ENCODE measurements at places on chromosomes 13 and 19. TPM values are rescaled to one million over a fixed set of nuclear protein-coding genes. Genes with fewer than 3 reads are reported as not detected.

- no peak for DNase-seq
Observed at GRCh38 chr13:113802761-113803160, 43.7 kb downstream of the TMEM255B start.

DNA sequence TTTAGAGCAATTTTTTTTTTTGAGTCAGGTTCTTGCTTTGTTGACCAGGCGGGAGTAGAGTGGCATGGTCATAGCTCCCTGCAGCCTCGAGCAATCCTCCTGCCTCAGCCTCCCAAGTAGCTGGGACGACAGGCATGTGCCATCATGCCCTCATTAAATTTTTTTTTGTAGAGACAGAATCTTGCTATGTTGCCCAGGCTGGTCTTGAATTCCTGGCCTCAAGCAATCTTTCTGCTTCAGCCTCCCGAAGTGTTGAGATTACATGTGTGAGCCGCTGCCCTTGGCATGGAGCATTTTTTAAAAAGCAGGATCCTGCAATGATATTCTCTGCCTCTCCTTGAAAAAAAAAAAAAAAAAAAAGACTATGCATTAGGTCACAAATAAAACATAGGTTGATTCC lies 5.9 kb downstream of the GPR32 start:
- no peak for DNase-seq

DNA sequence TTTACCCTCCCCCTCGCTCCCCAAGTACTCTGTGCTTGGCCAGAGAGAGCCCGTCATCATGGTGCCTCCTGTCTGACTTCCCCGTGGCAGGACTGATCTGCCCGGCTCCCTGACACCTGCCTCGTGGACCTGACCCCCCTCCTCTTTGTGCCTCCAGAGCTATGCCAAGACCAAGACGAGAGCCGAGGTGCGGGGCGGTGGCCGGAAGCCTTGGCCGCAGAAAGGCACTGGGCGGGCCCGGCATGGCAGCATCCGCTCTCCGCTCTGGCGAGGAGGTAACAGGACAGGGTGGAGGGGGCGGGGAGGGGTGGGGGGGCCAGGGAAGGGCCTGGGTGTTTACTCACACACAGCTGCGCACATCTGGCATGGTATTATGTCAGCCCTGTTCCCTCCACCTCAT lies 4.5 kb downstream of the MRPL4 start:
- no peak for DNase-seq

- no peak for DNase-seq
Observed at GRCh38 chr19:7368456-7368855, 19.7 kb downstream of the ARHGEF18 start.

Gene RNF225
- 0.58 TPM for total RNA-seq

- no peak for DNase-seq
Observed at GRCh38 chr13:100710176-100710575, 35.6 kb upstream of the TMTC4 start.

DNA sequence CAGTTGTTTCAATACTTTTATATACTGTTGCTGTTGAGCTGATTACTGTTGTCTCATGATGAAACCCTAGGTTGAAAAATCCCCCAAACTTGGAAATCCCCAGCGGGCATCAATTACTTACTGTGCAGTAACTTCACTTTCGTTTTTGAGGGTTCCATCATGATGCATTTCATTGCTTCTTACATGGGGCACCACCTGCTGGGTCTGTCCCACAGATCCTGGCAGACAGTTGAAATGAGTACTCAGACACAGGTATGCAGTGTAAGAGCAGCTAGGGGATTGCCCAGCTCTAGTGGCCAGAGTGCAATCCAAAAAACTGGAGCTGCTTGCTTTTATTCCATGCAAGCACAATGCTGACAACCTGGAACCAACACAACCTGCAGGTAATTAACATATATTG lies 132.5 kb upstream of the ZNF91 start:
- no peak for DNase-seq

GRCh38 chr19:49441210-49441959 lies at the start of gene SLC17A7:
Gene SLC17A7 (minus strand): TSS chr19:49441527. CDS start chr19:49441379, 148 bp downstream.
- no peak for DNase-seq

DNA sequence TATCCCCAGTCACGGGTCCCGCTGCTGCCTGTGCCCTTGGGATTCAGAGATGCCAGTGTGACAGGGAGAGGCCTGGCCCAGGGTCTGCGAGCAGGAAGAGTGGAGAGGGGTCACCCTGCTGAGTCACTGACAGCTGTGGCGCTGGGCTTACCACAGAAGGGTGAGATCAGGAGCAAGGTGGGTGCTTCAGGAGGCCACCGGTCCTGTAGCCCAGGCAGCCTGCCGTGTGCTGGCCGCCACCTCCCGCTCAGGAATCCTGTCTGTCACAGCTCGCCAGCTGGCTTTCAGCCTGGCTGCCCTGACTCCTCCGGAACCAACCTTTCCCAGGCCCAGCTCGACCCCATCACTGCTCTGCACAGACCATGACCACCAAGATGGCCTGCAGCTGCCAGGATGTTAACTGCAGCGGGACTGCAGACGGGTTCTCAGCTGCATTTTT lies 25.3 kb downstream of the NAXD start:
- DNase-seq, result peak; percentile 16

- DNase-seq, result no peak
Observed at GRCh38 chr13:49319551-49319950, 71.8 kb downstream of the CDADC1 start.

- no peak for DNase-seq
Observed at GRCh38 chr19:54162884-54163283, 3.4 kb upstream of the LENG1 start.

DNA sequence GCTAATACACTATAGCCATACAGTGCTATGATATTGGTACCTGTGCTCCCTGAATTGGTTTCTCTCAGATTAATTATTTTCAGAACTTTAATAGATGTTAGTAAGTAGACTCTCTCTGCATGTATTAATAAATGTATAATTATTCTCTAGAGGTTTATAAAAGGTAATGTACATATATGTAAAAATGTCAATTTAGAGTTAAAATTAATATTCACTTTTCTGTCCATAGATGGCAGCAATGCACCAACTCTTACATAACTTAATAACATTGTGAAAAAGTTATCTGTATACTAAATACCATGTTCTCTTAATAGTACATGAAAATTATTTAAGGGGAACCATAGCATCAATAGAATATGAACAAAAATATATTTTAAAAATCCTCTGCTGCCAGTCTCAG lies 515.0 kb upstream of the KLHL1 start:
- DNase-seq, result peak; percentile 57

DNA sequence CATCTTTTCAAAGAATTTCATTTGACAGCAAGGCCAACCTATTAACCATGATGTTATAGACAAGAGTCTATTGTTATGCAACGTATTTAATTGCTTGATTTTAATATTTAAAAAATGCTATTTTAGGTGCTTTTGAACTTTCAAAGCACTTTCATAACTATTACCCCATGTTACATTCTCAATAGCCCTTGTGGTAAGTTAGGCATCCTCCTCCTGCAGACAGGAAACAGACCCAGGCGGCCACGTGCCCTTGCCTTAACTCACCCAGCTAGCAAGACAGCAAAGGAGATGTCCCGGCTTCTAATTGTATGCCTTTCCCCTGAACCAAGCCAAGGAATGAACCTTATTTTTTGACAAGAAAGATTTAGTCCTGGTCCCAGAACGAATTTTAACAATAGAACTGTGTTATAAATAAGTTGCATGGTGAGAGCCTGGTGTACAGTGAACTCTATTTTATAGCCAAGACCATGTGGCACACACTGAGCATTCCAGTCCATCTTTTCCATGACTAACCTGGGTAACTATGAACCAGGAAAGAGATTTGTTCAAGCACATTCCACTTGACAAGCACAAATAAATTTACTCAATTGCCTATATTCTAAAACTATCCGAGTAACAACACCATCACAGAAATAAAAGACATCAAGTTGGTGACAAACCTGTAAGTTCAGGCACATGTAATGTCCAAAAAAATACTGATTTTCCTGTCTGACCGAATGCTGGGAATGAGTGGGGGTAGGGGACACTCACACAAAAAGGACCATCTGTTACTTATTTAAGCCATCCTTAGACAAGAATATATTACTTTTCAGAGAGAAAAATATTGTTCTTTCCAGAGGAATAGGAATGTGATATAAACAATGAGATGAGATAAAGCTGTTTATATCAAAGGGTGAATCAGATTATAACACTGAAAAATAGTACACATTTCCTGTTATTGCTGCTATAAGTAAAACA lies 163.0 kb downstream of the EFNB2 start:
- DNase-seq, result peak; percentile 95

Gene OSCAR
- total RNA-seq, result not detected

Gene VSTM1
- not detected for total RNA-seq

GRCh38 chr13:109812382-109812781 lies 26.0 kb upstream of the IRS2 start:
- DNase-seq, result no peak

DNA sequence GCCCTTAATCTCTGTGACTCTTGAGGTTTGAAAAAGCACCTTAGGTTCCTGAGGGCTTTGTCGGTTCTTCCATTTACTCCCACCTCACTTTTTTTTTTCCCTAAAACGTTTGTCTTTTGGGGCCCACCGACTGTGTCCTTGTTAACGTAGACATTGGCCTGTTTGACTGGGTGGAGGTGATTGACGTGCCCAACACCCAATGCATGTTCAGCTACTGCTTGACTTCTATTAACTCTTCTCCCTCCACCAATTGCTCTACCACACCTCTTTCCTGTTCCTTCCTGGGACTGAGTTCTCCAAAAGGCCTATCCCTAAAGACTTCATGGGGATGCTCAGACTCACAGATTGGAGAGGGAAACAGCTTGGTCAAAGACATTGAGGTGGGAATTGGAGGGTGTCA lies 17.3 kb downstream of the CKM start:
- no peak for DNase-seq

DNA sequence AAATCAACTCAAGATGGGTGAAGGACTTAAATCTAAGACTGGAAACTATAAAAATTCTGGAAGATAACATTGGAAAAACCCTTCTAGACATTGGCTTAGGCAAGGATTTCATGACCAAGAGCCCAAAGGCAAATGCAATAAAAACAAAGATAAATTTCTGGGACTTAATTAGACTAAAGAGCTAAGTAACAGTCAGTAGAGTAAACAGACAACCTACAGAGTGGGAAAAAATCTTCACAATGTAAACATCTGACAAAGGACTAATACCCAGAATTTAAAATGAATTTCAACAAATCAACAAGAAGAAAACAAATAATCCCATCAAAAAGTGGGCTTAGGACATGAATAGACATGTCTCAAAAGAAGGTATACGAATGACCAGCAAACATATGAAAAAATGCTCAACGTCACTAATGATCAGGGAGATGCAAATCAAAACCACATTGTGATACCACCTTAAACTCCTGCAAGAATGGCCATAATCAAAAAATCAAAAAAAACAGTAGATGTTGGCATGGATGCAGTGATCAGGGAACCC lies 6.3 kb upstream of the RFX1 start:
- DNase-seq, result no peak

Gene TRPM4
- 40.6 TPM for total RNA-seq

DNA sequence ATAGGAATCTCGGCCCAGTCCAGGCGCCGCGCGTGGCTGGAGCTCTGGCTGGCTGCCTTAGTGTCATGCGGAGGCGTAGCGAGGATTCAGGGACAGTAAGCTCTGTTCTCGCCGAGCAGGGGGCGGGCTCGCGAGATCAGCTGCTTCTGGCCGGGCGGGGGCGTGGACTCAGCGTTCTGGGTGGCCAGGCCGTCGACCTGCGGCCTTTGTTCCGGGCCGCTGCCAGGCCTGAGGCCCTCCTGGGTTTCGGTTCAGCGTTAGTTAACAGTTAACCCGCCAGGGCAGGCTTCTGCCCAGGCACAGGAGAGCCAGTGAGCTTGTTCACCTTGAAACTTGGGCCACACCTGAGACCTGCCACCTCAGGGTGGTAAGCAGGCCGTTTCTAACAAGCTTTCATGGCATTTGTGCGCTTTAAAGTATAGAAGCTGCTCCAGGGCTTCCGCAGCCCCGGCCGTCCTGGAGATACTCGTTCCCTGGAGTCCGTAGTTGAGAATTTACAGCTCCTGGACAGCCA lies 332.2 kb upstream of the SGCG start:
- DNase-seq, result no peak

Gene RUBCNL
- total RNA-seq, result not detected

- DNase-seq, result no peak
Observed at GRCh38 chr13:67736646-67737420, 506.7 kb upstream of the PCDH9 start.

Gene ZNF416
- 3.8 TPM for total RNA-seq

DNA sequence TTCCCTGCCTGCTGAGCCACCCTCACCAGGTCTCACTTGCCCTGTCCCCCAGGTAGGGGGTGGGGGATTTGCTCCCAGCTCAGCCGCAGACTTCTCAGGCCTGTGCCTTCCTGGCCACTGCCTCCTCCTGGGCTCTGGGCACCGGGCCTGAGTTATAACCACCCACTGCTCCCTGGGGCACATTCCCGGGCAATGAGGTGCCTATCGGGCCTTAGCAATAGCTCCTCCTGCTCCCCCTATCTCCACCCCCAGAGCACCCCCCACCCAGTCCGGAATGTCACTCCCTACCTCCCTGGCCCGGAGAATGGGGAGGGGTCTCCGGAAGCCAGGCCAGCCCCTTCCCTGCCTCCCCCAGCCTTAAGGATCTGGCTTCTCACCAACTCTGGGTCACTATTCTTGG lies at the start of gene KLK5:
KLK5 (minus strand) TSS at position 129 of the 400 bp plus-strand sequence. CDS start 381 bp downstream, outside the sequence.
- no peak for DNase-seq

GRCh38 chr19:33365691-33366090 lies 7.8 kb upstream of the CEBPG start:
- DNase-seq, result no peak

Gene RASAL3
- total RNA-seq, result 4.1 TPM

Gene IL17D
- 6.1 TPM for total RNA-seq

Gene TNNT1
- total RNA-seq, result 0.92 TPM

- peak; percentile 66 for DNase-seq
Observed at GRCh38 chr13:44117351-44117750, 237.6 kb downstream of the LACC1 start.

DNA sequence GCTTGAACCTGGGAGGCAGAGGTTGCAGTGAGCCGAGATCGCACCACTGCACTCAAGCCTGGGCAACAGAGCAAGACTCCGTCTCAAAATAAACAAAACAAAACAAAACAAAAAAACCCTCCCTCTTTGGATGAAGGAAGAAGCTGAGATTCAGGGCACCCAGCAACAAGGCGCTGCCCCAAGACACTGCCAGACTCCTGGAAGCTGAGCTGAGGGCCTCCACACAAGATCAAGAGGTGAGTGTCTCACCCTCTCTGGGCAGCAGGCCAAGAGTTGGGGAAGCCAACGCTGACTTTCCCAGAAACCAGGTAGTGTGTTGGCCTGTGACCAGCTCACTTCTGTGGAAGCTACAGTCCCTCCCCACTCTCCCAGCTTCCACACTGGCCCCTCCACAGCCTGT lies 3.7 kb upstream of the TYROBP start:
- no peak for DNase-seq

Data from endothelial cell of umbilical vein (primary cell).